ENCODE measurements at places on chromosomes 6 and 20. TPM values are rescaled to one million over a fixed set of nuclear protein-coding genes. Genes with fewer than 3 reads are reported as not detected.

The OXT gene
- total RNA-seq: 4.5 TPM

The PRL gene
- not detected for total RNA-seq

The GRM4 gene
- not detected for total RNA-seq

The KCNG1 gene
- 1.3 TPM for total RNA-seq

The GSTA3 gene
- total RNA-seq: not detected

The ALDH8A1 gene
- 0.66 TPM for total RNA-seq

The LPIN3 gene
- 39.0 TPM for total RNA-seq

The KCNK17 gene
- 0.16 TPM for total RNA-seq

The SIGLEC1 gene
- 2.0 TPM for total RNA-seq

The MOG gene
- not detected for total RNA-seq

The PM20D2 gene
- 3.7 TPM for total RNA-seq

The ZSCAN31 gene
- 19.3 TPM for total RNA-seq

The TBP gene
- 14.7 TPM for total RNA-seq

The RBM12 gene
- total RNA-seq: 34.4 TPM

The TREM2 gene
- total RNA-seq: 31.6 TPM

The EDN3 gene
- 6.9 TPM for total RNA-seq

The SLC4A11 gene
- total RNA-seq: 4.9 TPM

The CST7 gene
- total RNA-seq: 1.8 TPM

The OTOR gene
- not detected for total RNA-seq

The TULP1 gene
- not detected for total RNA-seq

The GPLD1 gene
- total RNA-seq: 7.7 TPM

The ANKRD6 gene
- total RNA-seq: 9.6 TPM

The DLL1 gene
- 26.9 TPM for total RNA-seq

The WDR46 gene
- 75.1 TPM for total RNA-seq
